Stimulated activated CD8-positive, alpha-beta memory T cell treated with anti-CD3 and anti-CD28 coated beads, Interleukin-7, amount 100 ng/mL, for 48 hours (primary cell): ENCODE measurements at places on chromosomes 7 and 10.
A peak's percentile ranks its signal among the peaks of the same experiment; 100 is the strongest.

GRCh38 chr7:45980181-45980905 is 59.3 kb upstream of the IGFBP3 start:
- no peak for DNase-seq

DNA sequence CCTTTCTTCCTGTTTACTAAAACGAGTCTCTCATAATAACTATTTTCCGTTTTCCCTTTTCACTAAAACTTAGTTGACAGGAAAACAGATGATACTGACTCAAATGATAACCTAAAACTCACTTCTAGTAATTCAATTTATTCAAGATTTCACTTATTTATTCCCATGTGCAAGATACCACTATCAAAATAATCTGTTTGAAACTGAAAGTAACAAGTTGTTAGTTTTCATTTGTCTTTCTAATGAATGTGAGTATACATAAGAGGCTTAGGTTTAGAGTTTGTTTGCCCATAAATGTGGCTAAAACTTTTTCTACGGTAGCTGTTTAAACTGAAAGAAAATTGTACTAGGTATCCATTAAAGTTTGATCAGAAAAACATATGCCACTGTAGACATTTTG is 314.9 kb upstream of the STEAP1 start:
- no peak for DNase-seq

DNA sequence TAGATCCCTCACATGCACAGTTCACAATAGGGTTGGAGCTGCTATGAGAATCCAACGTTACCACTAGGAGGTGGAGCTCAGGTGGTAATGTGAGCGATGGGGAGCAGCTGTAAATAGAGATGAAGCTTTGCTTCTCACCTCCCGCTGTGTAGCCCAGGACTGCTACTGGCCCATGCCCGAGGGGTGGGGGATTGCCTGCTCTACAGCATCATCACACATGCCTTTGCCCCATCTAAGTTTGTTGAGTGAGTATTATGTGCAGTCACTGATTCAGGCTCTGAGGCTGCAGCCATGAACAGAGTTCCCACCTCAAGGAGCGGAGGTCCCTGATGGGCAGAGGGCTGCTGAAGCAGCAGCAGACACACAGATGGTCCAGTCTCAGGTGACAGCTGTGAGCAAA is 94.1 kb downstream of the CHST15 start:
- no peak for DNase-seq

- DNase-seq, result no peak
Measured at GRCh38 chr7:51647931-51648351, 331.3 kb upstream of the COBL start.

GRCh38 chr7:26013551-26014083 is 138.4 kb upstream of the NFE2L3 start:
- DNase-seq, result no peak

GRCh38 chr7:101972627-101973026 is 155.2 kb downstream of the CUX1 start:
- DNase-seq, result no peak

DNA sequence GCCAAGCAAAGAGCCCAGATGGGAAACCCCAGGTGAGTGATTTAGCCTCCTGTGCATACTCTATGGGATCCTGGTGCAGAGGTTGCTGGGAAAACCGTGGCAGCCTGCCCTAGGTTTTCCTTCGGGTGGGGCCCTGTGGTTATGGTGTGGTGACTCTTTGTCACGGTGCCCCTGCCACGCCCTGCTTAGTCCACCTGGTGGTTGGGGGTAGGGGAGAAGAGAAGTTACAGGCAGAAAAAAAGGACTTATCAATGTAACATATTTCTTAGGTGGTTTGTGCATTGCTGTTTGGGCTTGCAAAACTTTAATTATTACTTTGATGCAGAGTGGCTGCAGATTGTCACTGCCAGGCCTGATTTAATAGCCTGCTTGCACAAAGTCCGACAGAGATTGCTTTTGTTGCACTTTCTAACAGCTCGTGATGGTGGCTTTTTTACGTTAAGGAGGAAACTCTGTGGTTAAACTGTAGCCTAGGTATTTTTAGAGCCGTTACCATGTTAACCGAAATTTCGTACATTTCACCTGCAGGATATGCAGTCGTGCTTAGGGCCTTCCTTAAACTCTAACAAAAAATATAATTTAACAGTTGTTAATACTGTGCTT is 197.4 kb downstream of the RNLS start:
- DNase-seq, result peak; percentile 29

DNA sequence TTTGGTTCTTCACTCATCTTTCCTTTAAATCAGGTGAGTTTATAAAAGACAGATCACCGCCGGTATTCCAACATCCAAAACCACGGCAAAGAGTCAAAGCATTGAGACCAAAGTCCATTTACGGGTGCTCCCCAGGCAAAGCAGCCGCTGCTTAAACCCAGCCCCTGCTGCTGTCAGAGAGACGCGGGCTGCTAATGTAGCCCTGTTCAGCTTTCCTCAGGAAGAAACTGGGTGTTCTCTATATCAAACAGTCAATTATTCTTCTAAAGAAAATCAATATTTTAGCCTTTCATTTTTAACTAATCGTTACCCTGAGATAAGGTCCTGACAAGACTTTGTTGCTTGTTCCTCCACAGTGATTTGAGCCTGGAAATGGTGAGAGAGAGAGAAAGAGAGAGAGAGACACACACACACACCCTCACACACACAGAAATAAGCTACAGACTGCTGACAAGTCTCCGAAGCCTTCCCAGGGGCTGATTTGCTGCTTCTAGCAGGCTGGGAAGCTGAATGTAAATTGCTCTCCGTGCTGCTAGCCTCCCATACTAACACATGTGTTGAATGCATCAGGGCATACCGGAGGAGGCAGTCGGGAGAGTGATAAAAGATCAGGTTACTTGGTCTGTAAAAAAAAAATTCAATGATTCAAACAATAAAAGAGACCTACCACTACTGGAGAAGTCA is 183.0 kb upstream of the ANK3 start:
- DNase-seq, result no peak

DNA sequence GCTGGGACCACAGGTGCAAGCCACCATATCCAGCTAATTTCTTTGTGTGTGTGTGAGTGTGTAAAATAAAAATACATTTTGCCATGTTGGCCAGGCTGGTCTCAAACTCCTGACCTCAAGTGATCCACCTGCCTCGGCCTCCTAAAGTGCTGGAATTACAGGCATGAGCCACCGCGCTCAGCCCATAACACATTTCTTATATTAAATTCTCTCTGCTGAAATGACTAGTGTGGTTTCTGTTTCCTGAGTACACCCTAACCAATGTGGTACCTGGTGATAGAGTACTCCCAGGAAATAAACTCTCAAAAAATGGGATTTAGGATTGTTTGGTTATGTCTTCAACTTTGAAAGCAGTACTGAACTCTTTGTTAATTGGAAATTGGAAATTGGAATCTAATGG is 19.4 kb upstream of the FHIP2A start:
- no peak for DNase-seq

GRCh38 chr7:155316427-155317113 is 18.9 kb downstream of the INSIG1 start:
- no peak for DNase-seq

DNA sequence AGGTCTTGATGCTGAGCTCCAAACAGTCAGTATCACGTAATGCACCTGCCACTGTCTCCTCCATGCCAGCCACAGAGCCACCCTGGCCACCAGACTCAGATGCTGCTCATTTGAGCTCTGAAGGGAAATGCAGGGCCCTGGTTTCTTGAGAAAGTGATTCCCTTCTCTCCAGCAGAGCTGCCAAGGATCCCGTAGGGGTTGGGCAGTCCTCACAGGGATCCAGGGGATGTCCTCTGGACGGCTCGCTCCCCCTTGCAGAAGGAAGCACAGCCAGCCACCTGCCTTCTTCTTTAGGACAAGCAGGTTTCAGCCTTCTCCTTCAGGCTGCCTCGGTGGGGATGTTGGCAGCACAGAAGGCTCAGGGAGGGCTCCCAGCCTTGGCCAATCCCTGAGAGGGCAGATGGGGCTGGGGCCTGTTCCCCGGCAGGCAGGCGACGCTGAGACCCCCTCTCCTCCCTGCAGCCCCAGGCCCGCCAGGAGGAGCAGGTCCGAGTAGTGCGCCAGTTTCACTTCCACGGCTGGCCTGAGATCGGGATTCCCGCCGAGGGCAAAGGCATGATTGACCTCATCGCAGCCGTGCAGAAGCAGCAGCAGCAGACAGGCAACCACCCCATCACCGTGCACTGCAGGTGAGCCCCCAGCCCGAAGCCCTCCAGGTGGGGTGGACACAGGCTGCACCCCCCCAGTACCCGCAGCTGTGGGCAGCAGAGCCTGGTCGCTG is 48.9 kb downstream of the MKI67 start:
- DNase-seq, result no peak

DNA sequence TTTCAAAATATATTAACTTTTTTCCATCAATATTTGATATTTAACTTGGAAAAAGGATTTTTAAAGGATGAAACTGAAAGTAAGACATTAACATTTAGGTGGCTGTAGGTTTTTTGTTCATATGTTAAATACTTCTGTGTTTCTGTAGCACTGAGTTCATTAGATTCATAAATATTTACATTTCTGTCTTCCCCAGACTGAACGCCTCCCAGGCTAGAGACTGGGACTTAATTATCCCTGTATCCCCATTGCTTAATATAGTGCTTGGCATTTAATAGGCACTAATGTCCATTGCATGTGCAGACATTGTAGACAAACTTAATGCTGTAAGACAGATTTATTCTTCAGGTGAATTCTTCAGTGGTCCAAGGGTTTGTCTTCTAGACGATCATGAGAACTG is 7.4 kb downstream of the PTPN12 start:
- DNase-seq, result no peak

DNA sequence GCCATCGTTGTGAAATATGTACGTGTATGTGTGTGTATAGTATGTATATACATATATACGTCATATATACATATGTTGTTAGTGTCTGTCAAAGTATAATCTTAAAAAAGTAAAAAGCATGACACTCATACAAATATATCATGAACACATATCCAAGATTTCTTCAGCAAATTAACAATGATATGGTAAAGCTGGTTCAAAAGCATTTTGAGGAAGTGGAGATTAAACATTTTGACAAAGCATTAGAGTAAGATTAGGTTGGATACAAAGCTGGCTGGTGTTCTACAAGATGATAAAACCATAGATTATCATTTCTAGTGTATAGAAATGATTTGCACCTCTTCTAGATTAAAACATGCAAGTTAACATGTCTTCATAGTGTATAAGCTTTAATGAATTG is 771 bp upstream of the NUDCD3 start:
- no peak for DNase-seq

DNA sequence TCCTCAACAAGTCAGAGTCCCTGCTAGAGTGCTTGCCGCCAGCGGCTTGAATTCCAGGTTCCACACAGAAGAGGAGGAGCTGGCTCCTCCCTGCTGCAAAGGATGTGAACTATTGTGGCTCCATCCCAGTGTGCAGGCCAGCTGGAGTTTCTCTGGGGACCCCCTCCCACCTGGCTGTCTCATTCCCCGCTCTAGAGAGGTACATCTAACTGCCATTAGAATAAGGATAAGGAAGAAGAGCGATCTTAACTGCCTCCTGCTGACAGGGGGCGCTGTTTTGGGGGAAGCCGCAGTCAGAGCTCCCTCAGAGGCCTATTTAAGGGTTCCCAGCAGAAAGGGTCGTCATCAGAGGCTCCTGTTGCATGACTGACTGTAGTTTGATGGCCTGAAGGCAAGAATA is 40.8 kb upstream of the HECW1 start:
- DNase-seq, result no peak

GRCh38 chr7:127755521-127755920 is 103.5 kb downstream of the SND1 start:
- no peak for DNase-seq

DNA sequence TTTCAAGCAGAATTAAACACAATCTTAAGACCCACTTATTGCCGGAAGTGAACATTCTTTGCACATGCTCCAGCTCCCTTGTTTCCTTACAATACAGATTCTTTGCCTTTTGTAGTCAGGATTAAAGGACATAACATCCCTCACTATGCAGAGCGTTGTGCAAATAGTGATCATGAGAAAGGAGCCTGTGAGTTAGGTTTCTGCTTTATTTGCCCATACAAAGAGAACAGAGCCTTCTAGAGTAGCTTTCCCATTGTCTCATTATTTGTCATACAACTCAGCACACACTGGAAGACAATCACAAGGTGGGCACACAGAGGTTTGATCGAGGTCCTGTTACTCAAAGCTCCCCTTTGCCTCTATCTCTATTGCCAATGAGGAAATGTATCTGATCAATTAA is 48.2 kb upstream of the WDR11 start:
- no peak for DNase-seq

- no peak for DNase-seq
Measured at GRCh38 chr7:41567031-41567730, 135.7 kb downstream of the INHBA start.

GRCh38 chr7:80210400-80210799 is 75.8 kb downstream of the GNAI1 start:
- DNase-seq, result no peak

GRCh38 chr10:83122336-83122735 is 1017.0 kb upstream of the GHITM start:
- no peak for DNase-seq

- no peak for DNase-seq
Measured at GRCh38 chr7:54697659-54698186, 61.3 kb downstream of the SEC61G start.

DNA sequence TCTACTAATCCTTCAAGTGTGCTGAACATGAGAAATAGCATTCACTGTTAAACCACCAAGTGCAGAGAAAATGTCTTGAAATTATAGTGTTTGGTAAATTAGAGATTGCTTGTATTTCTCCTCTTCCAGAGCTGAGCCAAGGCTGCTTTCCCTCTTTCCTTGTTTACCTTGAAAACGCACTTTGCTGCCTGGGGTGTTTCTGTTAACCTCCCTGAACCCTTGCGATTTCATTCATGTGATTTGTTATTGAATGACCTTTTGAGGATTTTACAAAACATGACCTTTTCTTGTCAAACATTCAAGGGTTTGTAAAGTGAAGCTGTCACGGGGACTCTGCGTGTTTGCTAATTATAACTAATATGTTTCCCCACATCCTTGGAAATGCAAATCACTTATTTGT is 169.4 kb downstream of the LRMDA start:
- DNase-seq, result no peak

GRCh38 chr10:78207216-78207615 is 173.6 kb downstream of the RPS24 start:
- no peak for DNase-seq
